ENCODE measurements at places on chromosomes 5 and 9. TPM values are rescaled to one million over a fixed set of nuclear protein-coding genes. Genes with fewer than 3 reads are reported as not detected.
A peak's percentile ranks its signal among the peaks of the same experiment; 100 is the strongest.

GRCh38 chr9:126697330-126697729 is 83.6 kb downstream of the LMX1B start:
- H3K27ac ChIP-seq = no peak overlapping the region
- no peaks in the 10 kb centered on the region for H3K4me1 ChIP-seq

DNA sequence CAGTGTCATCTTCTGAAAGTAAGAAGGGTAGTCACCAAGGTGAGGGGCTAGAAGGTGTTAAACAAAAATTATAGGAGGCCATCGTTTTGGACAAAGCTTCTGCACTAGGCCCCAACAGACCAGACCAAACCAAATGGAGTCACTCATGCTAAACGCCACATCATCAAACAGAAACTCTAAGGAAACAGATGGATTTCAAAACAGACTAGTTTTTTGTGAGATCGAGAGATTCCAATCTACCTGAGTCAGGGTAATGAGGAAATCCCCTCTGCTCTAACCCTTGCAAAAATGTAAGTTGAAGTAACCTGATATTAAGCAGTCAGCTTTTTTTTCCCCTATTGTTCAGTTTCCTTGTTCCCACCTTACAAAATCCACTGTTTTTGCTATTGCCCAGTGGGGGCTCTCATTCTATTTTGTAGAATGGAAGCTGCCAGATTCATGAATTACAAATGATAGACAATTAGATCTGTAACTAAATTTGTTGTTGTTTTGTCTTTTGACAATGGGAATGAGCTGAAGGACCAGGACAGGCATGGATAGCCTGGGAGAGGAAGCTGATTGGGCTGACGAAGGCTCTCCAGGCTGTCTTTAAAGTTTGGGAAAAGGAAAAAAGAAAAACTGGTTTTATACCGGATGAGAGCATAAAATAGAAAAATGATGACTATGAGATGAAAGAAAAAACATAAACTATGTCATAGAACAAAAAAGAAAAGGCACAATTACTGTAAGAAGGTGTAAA is 94.7 kb upstream of the ADAMTSL1 start:
- H3K4me3 ChIP-seq = no peak overlapping the region
- no peak for DNase-seq
- no peaks in the 10 kb centered on the region for H3K36me3 ChIP-seq
- no peaks in the 10 kb centered on the region for H3K4me1 ChIP-seq
- H3K27ac ChIP-seq = no peak overlapping the region

ENTPD2 gene
- 1.4 TPM for total RNA-seq

DNA sequence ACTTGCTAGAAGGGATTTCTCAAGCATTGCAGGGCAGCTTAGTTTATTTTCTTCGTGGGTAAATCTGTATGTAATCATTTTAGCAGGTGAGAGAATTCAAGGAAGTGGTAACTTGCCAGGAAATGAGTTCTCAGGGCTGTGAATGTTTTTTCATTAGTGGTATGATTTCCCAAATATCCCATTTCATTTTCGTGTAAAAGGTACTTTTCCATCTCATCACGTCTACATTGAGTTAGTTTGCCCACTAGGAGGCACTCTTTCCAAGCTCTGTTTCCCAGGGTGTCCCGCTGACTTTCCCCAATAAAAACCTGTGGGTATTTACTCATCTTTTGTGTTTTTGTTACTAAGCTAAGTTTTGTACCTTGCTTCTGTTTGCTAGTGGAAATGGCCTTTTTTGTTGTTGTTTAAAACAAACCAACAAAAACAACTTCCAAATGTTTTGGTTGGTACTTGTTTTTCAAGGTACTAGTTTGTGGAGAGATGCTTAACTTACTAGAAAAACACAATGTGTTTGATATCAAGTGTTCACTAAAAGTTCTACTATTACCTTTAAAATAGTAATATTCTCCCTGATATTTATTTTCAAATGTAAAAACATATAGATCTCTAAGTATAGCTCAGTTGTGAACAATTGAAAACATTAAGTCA is 373.6 kb downstream of the ADGRV1 start:
- no peaks in the 10 kb centered on the region for H3K27me3 ChIP-seq
- H3K27ac ChIP-seq = no peak overlapping the region
- no peaks in the 10 kb centered on the region for H3K4me1 ChIP-seq
- no peak overlapping the region for H3K4me3 ChIP-seq

- H3K27me3 ChIP-seq = no peaks in the 10 kb centered on the region
- H3K36me3 ChIP-seq = no peaks in the 10 kb centered on the region
- no peak overlapping the region for H3K27ac ChIP-seq
- H3K4me1 ChIP-seq = no peaks in the 10 kb centered on the region
- no peak overlapping the region for H3K4me3 ChIP-seq
- no peak for DNase-seq
Observed at GRCh38 chr5:9231842-9232241, 314.0 kb downstream of the SEMA5A start.

DNA sequence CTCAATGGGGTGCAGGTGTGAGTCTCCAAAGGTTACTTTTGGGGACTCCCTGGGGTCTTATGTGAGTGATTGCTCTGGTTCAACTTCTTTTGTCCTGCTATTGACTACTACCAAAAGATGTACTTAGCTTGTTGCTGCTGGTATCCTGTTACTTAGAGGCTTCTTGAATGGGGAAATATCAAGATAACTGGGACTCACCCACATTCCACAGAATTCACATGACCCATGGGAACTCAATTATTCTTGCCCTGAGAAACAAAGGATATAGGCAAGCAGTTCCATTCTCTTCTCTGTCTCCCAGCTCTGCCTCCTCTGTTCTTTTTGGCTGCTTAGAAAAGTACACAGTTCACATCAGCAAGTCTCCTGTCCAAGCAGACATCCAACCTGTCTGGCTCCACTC is 105.9 kb downstream of the UNC13B start:
- DNase-seq = no peak
- H3K4me3 ChIP-seq = no peak overlapping the region
- no peak overlapping the region for H3K27ac ChIP-seq
- no peaks in the 10 kb centered on the region for H3K27me3 ChIP-seq

CNTLN gene
- 2.0 TPM for total RNA-seq

GRCh38 chr5:35736280-35736679 is 118.6 kb downstream of the SPEF2 start:
- H3K36me3 ChIP-seq = no peaks in the 10 kb centered on the region
- H3K4me1 ChIP-seq = no peaks in the 10 kb centered on the region
- no peak overlapping the region for H3K4me3 ChIP-seq
- H3K27ac ChIP-seq = no peak overlapping the region

DNA sequence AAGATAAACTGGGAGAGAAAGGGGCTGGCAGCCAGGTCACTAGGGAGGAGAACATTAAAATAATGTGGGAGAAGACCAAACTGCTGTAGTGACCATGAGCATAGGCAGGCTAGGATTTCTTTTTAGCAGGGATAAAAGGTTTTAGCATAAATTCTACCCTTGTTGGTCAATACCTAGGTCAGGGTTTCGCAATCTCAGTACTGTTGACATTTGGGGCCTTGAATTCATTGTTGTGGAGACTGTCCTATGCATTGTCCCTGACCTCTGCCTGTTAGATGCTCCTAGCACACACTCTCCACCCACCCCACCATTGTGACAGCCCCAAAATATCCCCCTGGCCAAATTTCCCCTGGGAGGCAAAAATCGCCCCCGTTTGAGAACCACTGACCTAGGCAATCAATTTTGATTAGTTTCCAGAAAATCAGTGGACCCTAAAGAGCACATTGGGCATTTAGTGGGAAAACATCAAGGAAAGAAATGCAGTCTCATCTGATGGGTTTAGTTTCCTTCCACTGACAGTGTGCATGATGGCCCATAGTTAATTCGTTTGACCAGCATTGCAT is 181.4 kb downstream of the NTRK2 start:
- peaks cover 20% of the 10 kb centered on the region for H3K4me1 ChIP-seq
- no peak overlapping the region for H3K4me3 ChIP-seq

- H3K36me3 ChIP-seq = no peaks in the 10 kb centered on the region
- H3K4me1 ChIP-seq = no peaks in the 10 kb centered on the region
- no peak overlapping the region for H3K27ac ChIP-seq
- no peaks in the 10 kb centered on the region for H3K27me3 ChIP-seq
Observed at GRCh38 chr9:112743216-112743836, 7.2 kb upstream of the SNX30 start.

DNA sequence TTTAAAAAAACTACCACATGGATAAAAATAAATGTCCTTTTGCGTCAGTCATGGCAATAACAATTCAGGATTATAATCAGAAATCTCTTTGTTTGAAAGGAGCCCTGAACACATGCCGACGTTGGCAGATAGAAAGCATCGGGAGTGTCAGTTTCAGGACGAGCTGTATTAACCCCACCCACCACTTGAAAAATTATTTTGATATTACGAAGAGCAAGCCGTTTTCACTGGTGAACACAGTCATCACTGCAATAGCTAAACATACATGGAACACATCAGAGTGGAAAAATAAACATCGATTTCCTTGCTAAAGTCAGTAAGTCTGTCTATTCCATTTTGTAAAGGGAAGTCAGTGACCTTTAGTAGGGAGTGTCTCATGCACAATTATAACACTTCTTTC is 266.4 kb upstream of the FBXL7 start:
- H3K4me1 ChIP-seq = no peaks in the 10 kb centered on the region
- H3K36me3 ChIP-seq = no peaks in the 10 kb centered on the region
- no peak overlapping the region for H3K4me3 ChIP-seq

UBE2QL1 gene
- total RNA-seq = 96.2 TPM

DNA sequence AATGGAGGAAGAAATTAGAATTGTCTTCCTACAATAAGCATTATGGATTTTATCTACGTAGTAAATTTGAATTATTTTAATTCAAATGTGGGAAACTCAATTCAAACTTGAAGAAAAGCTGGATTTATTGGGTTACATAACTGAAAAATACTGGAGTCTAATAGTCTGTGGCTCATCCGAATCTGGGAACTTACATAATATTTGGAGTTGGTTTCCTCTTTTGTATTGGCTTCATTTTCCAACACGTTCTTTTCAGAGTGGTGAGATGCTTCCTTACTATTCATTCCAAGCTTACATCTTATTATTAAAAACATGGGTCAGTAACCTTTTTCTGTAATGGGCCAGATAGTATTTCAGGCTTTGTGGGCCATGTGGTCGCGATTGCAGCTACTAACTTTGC is 164.8 kb downstream of the ARHGAP26 start:
- DNase-seq = no peak
- H3K27ac ChIP-seq = no peak overlapping the region
- H3K27me3 ChIP-seq = no peaks in the 10 kb centered on the region

DNA sequence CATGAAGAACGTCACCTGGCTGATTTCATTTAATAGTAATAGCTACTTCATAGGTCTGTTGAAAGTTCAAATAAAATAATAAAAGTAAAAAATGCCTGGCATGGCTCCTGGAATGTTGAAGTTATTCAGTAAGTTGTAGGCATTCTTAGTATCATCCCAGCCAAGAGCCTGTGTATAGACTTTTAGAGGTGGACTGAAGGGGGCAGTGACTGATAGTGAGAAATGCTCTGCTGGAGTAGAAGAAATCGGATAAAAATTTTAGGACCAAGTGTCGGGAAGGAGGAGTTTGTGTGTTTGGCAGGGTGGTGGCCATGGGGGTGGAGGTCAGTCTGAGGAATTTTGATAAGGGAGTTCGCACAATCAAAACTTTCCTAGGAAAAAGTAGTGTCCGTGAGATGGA is 3.6 kb downstream of the ZFP2 start:
- no peaks in the 10 kb centered on the region for H3K4me1 ChIP-seq
- no peak overlapping the region for H3K27ac ChIP-seq
- H3K27me3 ChIP-seq = no peaks in the 10 kb centered on the region
- no peak overlapping the region for H3K4me3 ChIP-seq
- no peaks in the 10 kb centered on the region for H3K36me3 ChIP-seq
- no peak for DNase-seq

ADRB2 gene
- 11.1 TPM for total RNA-seq

DNA sequence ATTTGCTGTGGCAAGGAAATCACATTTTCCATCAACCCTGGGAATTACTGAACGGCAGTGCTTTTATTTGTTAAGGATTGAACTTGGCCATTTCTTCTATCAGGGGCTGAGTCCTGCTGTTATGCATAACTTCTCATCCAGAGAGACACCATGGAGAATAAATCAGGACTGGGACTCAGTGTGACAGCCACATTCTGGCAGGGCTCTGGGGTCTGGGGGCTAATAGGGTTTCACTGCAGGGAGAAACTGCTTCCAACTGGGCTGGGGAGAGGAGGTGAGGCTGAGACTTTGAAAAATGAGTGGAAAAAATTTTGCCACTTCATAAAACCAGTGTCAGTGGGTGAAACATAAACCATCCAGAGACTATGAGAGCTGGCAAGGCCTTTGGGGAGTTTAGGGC is 95.7 kb upstream of the ALDH1B1 start:
- no peaks in the 10 kb centered on the region for H3K36me3 ChIP-seq
- H3K27me3 ChIP-seq = no peaks in the 10 kb centered on the region
- DNase-seq = no peak
- no peak overlapping the region for H3K27ac ChIP-seq
- H3K4me3 ChIP-seq = no peak overlapping the region

ADAMTS13 gene
- 6.7 TPM for total RNA-seq

DNA sequence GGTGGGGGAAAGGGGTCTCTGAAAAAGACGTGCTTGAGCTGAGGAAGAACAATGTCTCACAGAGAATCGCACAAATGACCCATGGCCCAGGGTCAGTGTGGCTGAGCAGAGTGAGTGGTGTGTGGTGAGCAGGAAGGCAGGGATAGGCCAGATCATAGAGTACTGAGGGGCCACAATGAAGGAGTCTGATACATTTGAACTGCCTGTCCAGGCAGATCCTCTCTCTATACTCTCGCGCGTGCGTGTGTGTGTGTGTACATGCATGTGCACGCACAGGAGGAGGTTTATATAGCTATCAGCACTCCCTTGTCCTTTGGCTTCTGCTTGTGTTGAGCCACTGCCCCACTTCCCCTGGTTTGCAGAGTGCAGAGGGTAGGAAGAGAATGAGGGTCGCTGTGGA is 294.0 kb downstream of the ZNF608 start:
- no peaks in the 10 kb centered on the region for H3K36me3 ChIP-seq
- no peaks in the 10 kb centered on the region for H3K27me3 ChIP-seq
- H3K4me3 ChIP-seq = no peak overlapping the region
- H3K4me1 ChIP-seq = no peaks in the 10 kb centered on the region

DNA sequence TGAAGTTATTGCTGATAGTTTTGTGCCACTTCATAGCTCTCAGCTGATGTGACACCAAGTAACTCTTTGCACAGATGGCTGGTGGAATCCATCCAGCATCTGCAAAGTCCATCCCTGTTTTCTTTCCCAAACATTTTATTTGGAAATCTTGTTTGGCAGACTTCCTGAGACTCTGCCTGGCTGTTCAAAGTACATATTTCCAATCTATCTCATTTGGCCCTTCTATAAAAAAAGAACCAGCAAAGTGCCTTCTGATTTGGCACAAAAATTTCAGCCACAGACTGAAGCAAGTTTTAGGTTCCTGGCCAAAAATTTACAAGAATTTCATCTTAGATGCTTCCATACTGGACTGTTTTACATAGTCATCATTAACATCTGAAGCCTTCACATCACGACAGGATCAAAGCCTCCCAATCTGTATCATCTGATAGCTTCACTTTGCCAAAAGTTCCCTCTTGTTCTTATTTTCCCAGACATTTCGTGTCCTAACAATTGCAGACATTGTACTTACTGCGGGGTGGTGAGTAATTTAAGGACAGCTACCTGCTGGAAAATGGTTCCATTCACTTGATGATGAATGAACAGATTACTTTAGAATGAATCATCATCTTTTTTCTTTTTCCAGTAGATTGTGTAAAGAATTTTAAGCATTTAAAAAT is 377.3 kb downstream of the KIAA0825 start:
- peak; percentile 28 for DNase-seq
- no peaks in the 10 kb centered on the region for H3K27me3 ChIP-seq
- H3K27ac ChIP-seq = no peak overlapping the region
- H3K4me3 ChIP-seq = no peak overlapping the region
- no peaks in the 10 kb centered on the region for H3K36me3 ChIP-seq

GADD45G gene
- 185 TPM for total RNA-seq

- H3K36me3 ChIP-seq = no peaks in the 10 kb centered on the region
- no peaks in the 10 kb centered on the region for H3K4me1 ChIP-seq
- no peak overlapping the region for H3K4me3 ChIP-seq
- no peak overlapping the region for H3K27ac ChIP-seq
- DNase-seq = no peak
- no peaks in the 10 kb centered on the region for H3K27me3 ChIP-seq
Observed at GRCh38 chr5:82096249-82096648, 124.4 kb downstream of the ATG10 start.

All from psoas muscle (tissue), 8 donors.